ENCODE measurements at places on chromosomes 16 and 17.

DNA sequence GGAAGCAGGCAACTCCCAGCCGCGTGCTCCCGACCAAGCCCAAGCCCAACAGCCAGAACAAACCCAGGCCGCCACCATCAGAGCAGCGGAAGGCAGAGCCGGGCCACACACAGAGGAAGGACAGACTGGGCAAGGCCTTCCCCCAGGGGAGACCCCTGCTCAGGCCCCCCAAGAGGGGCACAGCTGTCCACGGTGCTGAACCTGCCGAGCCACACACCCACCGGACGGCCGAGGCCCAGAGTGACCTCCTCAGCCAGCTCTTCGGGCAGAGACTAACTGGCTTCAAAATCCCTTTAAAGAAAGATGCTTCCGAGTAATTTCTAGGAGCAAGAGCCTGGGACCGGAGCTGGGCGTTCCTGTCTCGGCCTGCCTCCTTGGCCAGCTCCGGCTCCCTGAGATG is 14.1 kb upstream of the ZFPM1 start:
- no peak for DNase-seq

DNA sequence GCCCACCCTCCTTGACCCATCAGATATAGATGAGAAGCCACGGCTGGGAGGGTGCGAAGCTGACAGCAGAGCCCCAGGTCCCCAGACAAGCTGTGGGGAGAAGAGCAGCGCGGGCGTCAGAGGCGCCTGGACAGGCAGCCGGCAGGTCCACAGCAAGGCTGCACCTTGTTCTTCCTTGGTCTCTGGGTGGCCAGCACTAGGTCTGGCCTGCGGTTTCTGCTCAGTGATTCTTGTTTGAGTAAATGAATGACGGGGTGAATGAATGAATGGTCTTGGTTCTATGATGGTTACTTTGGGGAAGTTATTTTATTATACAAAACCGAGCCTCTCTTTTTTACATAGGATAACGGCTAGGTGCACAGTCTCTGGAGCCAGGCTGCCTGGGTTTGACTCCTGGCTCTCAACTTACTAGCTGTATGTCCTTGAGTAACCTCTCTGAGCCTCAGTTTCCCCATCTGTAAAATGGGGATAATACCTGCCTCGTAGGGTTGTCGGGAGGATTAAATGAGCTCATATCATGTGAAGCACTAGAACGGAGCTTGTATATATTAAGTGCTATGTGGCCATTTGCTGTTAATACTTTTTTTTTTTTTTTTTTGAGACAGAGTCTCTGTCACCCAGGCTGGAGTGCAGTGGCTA is 86.1 kb downstream of the RAB11FIP4 start:
- no peak for DNase-seq

DNA sequence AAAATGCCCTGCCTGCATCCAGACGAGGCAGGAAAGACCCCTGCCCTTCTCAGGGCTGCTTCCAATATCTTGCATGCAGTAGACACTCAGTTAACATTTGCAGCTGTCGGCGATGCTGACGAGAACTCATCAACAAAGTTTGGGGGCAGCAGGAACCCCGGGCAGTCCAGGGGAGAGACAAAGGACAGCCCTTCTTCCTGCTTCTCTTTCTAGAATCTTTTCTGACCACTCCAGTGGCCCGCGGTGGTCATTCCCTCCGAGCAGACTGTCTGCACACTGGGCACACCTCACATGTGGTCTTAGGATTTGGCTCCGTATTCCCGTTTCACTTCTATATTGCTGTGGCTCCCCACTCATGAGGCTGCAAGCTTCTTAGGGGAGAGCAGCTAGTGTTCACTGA is 31.0 kb upstream of the MFSD6L start:
- no peak for DNase-seq

- no peak for DNase-seq
Measured at GRCh38 chr17:79262624-79263023, 188.0 kb downstream of the ENGASE start.

- no peak for DNase-seq
Measured at GRCh38 chr17:41002814-41003213, 3.1 kb upstream of the KRTAP3-2 start.

- DNase-seq: no peak
Measured at GRCh38 chr16:24471561-24472350, 67.6 kb upstream of the RBBP6 start.

Measured in NCI-H1092 treated with DMSO at 0.1 percent for 48 hours (cell line).